ENCODE measurements at places on chromosomes 7 and 10.

DNA sequence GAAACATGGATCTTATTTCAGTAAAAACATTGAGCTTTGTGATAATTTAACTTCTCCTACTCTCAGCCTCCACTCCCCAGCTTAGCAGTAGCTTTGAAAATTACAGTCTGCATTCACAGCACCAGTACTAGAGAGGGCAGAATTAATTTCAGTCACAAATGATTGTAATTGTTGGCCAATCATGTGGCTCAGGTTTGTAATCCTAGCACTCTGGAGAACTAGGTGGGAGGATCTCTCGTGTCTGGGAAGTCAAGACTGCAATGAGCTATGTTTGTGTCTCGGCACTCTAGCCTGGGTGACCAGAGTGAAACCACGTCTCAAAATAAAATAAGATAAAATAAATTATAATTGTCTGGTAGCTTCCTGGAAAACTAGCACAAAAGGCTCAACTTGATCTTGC lies 620.9 kb downstream of the TNS3 start:
- no peak for DNase-seq

DNA sequence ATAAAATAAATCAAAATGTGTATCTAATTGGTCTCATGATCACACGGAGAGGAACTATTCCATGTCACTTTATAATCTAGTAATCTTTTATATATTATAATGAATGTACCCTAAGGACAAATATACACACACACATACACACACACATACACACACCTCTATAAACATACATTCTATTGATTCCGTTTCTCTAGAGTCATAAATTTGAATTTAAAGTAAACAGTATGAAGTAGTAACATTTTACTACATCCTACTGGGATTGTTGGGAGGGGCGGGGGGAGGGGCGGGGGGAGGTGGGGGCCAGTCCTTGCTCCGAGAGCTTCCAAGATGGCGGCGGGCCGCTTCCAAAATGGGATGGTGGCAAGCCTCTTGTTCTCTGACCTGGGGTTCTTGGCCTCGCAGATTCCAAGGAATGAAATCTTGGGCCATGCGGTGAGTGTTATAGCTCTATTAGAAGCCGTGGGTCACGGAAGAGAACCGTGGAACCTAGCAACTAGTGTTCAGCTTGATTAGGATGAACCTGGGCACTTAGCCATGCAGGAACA lies 143.2 kb downstream of the REEP3 start:
- no peak for DNase-seq

DNA sequence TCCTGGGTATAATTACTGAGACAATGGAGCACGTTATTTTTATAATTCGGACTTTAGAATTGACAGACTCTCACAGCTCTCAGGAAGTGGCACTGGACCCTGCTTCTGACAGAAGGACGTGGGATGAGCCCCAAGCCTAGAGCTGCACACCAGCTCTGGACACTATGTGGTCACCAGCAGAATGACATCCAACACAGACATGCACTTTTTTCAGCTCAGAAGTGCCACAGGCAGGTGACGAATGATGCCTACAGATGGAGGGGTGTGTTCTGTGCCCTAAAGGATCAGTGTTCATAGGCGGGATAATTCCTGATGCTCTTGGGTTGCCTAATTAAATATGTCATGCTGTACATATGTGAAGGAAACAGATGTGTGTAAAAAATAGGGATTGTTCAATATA lies 87.9 kb downstream of the VIPR2 start:
- no peak for DNase-seq

DNA sequence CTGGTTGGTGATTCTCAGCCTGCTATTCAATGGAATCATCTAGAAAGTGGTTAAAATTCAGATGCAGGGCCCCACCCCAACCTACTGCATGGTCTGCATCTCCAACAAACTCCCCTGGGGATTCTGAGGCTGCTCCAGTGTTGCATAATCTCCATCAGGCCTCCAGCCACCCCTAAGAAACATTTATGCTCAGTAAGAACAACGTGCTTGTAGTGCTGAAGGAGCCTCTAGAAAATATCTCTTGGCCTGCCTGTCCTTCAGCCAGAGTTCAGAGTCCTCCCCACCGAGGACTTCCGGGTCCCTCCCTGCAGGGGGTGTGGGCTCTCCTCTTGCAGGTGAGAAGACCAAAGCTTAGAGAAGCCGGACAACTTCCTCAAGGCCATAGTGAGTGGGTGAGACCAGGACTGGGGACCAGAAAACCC lies 159.8 kb downstream of the SH3PXD2A start:
- DNase-seq = no peak

DNA sequence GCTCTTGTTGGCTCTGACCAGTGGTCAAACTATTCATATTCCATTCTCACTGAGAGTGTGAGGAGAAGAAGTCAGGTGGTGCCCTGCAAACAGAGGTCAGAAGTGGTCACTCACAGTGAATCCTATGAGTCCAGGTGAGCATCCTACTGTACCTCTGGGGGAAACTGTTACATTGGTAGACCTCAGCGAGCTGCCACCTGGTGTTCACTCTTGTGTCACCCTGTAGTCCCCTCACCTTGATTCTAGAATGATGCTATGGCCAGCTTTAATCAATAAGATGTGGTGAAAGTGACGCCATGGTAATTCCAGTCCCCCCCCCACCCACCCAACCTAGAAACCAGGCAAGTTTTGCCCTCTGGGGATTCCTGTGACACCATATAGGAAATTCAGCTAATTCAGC lies 1.2 kb upstream of the AMPH start:
- no peak for DNase-seq

GRCh38 chr10:20768843-20769242 lies 128.3 kb downstream of the NEBL start:
- DNase-seq = no peak
